ENCODE measurements at places on chromosomes 4 and X.
A peak's percentile ranks its signal among the peaks of the same experiment; 100 is the strongest.

GRCh38 chr4:184831153-184831552 is 5.4 kb upstream of the ACSL1 start:
- no peak for DNase-seq

DNA sequence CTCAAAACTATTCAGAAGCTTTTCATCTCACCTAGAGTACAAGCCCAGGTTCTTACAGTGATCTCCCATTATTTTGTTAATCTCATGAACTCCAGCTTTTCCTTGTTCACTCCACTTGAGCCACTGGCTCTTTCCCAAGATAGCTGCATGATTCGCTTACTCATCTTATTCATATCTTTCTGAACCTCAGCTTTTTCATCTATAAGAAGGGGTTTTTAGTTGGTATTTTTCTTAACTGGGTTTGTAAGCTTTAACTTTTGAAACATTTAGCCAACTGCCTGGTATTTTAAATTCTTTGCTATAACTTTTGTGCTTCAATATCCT is 24.0 kb downstream of the GIMD1 start:
- no peak for DNase-seq

DNA sequence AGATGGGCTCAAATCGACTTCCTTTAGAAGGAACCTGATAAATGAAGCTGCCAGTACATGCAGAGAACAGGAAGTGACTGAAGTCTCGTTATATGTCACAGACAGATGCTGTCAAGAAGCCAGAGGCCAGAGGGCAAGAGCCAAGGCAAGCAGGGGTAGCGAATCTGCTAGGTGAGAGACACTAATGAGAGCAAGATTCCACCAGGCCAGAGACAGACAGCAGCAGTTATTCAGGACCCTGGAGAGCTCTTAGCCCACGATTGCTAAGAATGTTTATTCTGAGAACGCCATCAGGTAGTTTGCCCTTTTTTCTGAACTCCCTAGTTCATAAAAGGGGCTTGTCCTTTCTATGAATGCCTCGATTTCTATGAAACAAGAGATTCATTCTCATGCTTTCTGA is 73.7 kb downstream of the BEND2 start:
- no peak for DNase-seq

- DNase-seq, result no peak
These were observed 106.4 kb downstream of the RAPGEF2 start for GRCh38 chr4:159209249-159209648.

GRCh38 chr4:98204236-98204553 is 57.0 kb upstream of the RAP1GDS1 start:
- no peak for DNase-seq

- no peak for DNase-seq
These were observed 1.6 kb downstream of the SLIT2 start for GRCh38 chr4:20253283-20253734.

DNA sequence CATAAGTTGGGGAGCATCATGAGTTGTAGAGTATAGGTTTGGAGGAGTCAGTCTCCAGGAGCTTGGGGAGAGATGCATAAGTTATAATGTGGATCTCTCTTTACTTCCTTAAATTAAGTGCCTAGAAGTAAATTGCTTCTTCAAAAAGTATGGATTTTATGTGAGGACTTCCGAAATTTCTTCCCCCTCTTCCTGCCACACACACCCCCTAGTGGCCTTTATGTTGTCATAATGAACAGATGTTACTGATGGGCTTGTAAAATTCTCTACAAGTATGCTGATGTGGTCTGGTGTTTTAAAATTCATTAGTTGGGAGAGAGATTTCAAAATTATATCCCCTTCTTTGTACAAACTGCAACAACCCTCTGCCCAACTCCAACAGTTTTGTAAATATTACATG is 2.3 kb upstream of the METTL14 start:
- no peak for DNase-seq

GRCh38 chr4:26525136-26525770 is 35.0 kb upstream of the CCKAR start:
- DNase-seq, result no peak

GRCh38 chr4:108287834-108288413 is 119.2 kb upstream of the LEF1 start:
- no peak for DNase-seq

GRCh38 chrX:110536816-110537215 is 178.2 kb downstream of the RTL9 start:
- DNase-seq, result no peak

DNA sequence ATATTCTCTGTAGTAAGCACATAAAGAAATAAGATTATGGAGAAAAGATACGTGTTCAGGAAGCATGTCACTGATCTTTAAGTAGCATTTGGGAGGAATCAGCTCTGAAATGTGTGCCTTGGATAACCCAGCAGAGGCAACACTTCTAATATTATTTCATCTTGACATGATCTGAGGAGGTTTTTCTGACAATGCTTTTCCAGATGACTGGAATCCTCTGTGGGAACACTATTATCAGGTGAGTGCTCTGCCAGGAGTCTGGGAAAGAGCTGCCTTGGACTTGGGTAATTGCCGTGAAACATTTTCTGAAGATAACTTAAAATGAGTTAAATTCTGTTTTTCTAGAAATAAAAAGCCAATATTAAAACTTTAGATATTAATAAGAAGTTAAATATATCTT is 78.2 kb upstream of the QRFPR start:
- no peak for DNase-seq

GRCh38 chrX:69162361-69162865 is 2.8 kb downstream of the PJA1 start:
- no peak for DNase-seq

GRCh38 chrX:39859991-39860861 is 237.5 kb downstream of the BCOR start:
- peak; percentile 86 for DNase-seq

DNA sequence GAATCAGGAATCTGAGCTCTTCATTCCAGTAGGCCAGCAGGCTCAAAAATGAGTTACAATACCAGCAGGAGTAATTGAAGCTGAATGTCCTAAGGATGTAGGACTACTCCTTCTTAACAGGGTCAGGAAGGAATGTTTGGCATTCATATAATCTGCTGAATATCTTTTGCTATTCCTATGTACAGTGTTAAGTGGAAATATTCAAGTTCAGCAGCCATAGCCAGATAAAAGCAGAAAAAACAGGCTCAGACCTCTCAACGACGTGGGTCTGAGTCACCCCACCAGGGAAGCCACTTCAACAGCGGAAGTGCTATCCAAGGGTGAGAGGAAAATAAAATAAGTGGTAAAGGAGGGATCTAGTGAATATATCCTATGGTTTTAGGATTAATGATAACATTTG is 577.0 kb downstream of the SPOCK3 start:
- no peak for DNase-seq

GRCh38 chrX:137930533-137930932 is 364.6 kb downstream of the ZIC3 start:
- DNase-seq, result no peak

GRCh38 chrX:55033429-55033828 is 2.7 kb upstream of the ALAS2 start:
- no peak for DNase-seq
